ENCODE measurements at places on chromosomes 7 and 10.
A peak's percentile ranks its signal among the peaks of the same experiment; 100 is the strongest.

- DNase-seq, result no peak
Observed at GRCh38 chr7:137957887-137958286, 44.0 kb downstream of the CREB3L2 start.

DNA sequence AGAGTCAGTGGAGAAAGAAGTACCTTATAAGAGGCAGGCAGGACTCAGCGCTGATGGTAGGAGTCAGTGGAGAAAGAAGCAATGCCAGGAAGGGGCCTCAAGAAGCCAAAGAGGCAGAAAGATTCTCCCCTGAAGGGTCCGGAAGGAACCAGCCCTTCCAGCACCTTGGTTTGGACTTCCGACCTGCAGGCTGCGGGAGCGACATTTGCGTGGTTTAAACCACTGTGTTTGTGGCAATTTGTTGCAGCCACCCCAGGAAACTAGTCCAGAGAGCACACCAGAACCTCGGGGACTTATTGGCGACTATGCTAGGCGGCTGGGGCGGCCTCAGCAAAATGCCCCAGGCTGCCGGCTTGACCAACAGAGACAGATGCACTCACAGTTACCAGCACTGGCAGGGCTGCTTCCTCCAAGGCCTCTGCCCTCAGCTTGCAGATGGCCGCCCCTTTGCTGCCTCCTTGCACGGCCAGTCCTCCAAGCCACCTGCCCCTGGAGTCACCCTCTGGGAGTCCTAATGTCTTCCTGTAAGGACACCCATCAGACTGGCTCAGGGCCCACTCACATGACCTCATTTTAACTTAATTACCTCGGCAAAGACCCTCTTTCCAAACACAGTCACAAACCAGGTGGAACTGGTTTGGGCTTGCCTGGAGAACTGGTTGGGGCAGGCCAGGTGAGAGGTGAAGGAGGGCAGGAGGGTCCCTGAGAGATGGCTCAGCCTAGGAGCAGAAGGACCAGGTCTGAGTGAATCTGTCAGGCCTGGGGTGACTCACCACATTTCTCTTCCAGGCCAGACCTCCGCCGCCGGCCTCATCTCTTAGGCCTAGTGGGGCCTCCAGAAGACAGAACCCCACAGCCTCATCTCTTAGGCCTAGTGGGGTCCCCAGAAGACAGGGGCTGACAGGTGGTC lies 26.1 kb downstream of the CALML3 start:
- DNase-seq, result no peak

GRCh38 chr10:120818301-120818700 lies 32.9 kb upstream of the WDR11 start:
- DNase-seq, result no peak

DNA sequence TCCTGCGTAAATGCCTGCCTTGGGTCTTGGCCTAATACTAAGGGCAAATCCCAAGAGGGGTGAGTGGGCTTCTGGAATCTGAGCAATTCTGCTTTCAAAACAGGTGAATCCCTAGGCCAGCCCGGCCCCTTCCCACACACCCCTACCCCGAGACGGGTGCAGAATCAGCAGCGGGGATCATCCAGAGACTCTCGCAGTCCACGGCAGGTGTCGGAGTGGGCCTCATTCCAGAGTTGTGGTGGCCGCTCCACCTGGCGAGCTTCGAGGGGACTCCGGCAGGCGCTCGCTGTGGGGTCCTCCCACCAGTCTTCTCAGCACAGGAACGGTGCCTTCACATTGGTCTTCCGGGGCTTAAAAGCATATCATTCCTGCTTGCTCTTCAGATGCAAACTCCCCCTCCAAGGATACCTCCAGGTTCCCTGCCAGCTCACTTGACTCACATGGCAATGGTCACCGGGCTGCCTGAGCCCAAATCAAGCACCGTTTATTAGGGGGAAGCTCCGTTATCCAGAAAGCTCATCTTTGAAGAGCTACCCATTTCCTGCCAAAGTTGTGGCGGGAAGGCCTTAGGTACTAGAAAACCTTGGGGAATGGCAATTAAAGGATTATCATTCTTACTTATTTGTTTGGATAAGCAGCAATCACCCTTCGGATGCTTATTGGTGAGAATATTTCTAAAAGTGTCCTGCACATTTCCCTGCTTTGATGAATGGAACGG lies 67.6 kb downstream of the PRKAG2 start:
- DNase-seq, result no peak

DNA sequence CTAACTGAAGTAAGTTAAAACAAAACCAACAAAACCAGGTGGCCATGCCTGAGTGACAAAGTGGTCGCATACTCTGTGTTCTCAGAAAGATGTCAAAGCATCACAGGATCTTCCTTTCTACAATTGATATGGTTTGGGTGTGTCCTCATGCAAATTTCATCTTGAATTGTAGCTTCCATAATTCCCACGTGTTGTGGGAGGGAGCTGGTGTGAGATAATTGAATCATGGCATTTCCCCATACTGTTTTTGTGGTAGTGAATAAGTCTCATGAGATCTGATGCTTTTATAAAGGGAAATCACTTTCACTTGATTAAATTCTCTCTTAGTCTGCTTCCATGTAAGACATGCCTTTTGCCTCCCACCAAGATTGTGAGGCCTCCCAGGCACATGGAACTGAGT lies 465.7 kb downstream of the PCDH15 start:
- DNase-seq, result no peak

GRCh38 chr10:7625836-7626235 lies 40.9 kb downstream of the ITIH5 start:
- no peak for DNase-seq

GRCh38 chr10:1243486-1244234 lies 187.5 kb downstream of the WDR37 start:
- peak; percentile 5 for DNase-seq

DNA sequence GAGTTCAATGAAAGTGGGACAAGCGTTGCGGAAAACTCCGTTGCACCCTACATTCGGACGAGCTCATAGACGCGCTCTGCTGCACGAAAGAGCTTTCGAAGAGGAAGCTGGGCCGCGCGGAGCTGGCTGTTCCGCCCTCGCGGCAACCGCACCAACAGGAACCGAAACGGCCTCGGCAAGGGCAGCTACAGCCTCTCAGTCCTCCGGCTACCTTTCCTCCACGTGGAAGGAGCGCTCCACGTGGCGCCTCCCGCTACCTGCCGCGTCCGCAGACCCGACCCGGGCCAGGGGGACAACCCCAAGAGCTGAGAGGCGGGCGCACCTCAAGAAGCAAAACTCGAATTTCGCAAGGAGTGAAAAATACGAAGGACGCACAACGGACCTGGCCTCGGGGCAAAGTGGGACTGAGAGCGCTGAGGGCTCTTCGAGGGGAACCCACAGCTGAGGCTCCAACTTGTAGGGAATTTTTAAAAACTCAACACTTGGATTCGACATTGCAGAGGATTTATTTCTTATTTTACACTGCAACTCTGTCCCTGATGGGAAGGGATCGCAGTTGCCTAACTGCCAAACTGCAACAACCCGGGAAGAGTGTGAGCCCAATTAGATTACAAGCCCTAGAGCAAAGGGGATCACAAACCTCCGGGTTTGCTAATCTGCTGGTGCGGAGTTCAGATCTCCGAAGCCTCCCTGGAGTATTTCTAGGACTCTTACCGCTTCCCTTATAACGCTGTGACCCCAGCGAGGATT lies 1.4 kb downstream of the HPSE2 start:
- DNase-seq, result peak; percentile 20

DNA sequence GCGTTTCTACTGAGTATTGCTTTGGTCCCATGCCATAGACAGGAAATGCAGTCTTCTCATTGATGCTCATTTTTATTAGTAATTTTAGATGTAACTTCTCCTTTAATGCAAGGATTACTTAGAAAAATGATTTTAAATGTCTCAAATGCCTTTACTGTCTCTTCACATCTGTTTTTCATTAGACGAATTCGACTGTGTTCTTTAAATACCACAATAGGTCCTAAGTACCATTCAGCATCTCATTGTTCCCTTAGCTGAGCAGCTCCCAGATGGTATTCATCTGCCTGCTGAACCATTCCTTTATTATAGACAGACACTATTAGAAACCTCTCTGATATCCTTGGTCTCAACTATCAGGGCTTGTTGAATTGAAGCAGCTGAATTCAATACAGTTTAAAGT lies 113.6 kb downstream of the LSMEM1 start:
- DNase-seq, result no peak

GRCh38 chr7:17600340-17600752 lies 301.9 kb downstream of the AHR start:
- no peak for DNase-seq

Measured in NCI-H82 (cell line).